ENCODE measurements at places on chromosomes 1 and 21.

DNA sequence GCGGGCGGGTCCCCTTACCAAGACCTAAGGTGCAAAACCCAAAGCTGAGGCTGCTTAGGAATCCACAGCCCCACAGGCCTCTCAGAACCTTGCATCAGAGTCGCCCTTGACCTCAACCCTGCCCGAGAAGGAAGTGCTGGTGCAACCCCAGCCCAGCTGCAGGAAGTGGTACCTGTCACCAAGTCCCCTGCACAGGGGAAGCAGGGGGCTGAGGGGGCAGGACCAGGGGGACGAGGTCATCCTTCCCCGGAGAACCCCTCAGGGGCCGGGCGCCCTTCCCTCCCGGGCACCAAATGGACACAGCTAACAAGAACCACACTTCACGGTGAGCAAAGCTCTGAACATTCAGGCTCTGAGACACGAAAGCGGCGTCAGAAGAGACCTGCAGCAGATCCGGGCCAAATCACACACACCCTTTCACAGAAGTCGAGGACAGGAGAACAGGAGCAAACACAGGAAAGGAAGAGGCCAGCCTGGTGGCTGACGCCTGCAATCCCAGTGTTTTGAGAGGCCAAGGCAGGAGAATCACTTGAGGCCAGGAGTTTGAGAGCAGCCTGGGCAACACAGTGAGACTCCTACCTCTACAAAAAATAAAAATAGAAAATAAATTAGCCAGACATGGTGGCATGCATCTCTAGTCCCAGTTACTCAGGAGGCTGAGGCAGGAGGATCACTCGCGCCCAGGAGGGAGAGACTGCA is 6.4 kb downstream of the ITGB2 start:
- DNase-seq: no peak

GRCh38 chr1:245652660-245653427 is 498.1 kb downstream of the KIF26B start:
- DNase-seq: no peak

- DNase-seq: no peak
These were observed 3.6 kb downstream of the UBXN11 start for GRCh38 chr1:26302733-26303405.

DNA sequence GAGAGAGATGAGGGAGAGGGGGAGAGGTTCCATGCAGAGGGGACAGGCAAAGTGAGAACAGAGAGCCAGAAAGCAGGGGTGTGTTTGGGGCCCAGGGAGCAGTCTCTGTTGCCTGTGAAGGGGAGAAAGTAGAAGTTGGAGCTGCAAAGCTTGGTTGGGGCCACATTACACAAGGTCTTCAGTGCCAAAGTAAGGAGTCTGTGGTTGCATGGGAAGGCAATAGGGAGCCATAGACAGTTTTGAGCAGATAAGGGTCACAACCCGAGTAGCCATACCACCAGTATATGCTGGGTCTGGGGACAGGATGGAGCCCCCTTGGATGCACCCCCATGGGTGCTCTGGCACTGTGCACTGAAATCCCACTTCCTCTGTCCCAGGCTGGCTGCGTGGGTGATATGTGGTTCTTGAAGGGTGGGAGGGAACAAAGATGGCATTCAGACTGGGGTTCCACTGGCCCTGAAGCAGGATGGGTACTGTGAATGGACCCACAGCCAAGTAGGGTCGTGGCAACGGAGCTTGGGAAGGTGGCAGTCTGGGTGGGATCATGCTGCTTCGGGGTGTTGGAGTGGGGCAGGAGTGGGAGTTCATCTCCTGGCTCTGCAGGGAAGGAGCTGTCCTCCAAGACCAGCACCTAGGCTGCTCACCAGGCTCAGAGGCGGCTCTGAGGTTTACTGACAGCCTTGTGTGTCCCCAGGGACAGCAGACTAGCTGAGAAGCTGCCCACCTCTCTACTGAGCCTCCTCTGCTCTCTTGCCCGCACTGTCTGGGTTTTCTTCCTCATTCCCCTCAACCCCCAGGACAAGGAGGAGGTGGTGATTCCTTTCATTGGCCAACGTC is 12.1 kb downstream of the DRAXIN start:
- no peak for DNase-seq

- DNase-seq: no peak
These were observed 32.5 kb downstream of the THRAP3 start for GRCh38 chr1:36256558-36257374.
